ENCODE measurements at places on chromosomes 3 and 15. TPM values are rescaled to one million over a fixed set of nuclear protein-coding genes. Genes with fewer than 3 reads are reported as not detected.

GOLGA6D gene
- 0.10 TPM for polyA plus RNA-seq

COMMD2 gene
- 7.7 TPM for polyA plus RNA-seq

RFC4 gene
- polyA plus RNA-seq, result 10.3 TPM

CTXN2 gene
- polyA plus RNA-seq, result not detected

ITGA11 gene
- 0.49 TPM for polyA plus RNA-seq

TMEM40 gene
- 0.52 TPM for polyA plus RNA-seq
